ENCODE measurements at places on chromosomes 5 and 9.

- no peak for DNase-seq
Observed at GRCh38 chr9:96680812-96681499, 25.8 kb upstream of the PRXL2C start.

DNA sequence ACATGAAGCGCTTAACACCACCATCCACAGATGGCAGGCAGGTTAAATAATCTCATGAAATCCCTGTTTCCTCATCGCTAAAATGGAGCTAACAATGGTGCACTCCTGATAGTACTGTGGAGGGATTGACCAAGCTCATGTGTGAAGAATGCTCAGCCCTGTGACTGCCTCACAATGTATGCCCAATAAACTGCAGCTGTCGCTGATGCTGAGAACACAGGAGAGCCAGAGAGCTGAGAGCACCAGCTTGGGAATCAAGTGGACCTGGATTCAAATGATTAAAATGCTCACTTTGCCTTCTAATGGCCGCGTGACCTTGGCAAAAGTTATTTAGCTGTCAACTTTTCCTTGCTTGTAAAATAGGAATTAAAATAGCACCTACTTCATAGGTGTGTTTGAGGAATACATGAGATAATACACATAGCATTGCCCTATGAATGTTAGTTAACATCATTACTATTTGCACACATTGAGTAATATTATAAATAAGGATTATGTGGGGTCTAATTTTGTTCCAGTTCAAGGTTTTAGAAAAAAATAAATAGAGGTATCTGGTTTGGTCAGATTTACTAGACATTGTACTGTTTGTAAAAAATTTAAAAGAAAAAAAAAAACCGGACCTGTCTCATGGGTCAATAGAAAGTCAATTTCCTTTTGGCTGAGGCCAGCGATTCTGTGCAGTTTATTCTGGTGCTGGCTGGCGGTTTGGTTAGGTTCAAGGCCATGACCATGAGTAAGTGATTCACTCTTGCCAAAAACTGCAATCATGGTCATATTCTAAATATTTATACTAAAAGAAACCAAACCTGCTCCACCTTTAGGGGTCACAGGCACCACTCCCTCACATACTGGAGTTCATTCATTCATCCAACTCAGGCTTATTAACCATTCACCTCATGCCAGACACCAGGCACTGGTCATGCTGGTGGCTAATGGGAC lies 101.3 kb downstream of the SH3TC2 start:
- DNase-seq: no peak

GRCh38 chr5:126277762-126278161 lies 145.4 kb upstream of the GRAMD2B start:
- DNase-seq: no peak

- no peak for DNase-seq
Observed at GRCh38 chr9:134187891-134188385, 23.6 kb upstream of the RNU6ATAC start.

DNA sequence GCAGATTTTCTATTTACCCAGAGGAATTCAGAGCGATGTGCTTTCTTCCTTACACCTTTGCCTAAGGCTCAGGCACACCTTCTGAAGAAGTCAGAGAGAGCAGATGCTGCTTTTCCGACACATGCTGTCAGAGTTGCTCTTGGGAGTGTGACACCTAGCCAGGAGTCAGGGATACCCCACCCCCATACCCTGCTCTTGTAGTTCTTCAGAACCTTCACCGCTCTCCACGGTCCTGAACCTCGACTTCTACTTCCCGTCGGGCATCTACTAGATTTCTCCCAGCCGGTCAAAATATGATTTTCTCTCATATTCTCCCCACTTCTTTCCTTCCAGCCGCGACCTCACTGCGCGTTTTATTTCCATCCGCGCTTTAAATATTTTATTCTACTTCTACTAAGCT lies 1.7 kb downstream of the GRIN3A start:
- DNase-seq: no peak

- no peak for DNase-seq
Observed at GRCh38 chr9:26940779-26941178, 6.3 kb downstream of the PLAA start.

DNA sequence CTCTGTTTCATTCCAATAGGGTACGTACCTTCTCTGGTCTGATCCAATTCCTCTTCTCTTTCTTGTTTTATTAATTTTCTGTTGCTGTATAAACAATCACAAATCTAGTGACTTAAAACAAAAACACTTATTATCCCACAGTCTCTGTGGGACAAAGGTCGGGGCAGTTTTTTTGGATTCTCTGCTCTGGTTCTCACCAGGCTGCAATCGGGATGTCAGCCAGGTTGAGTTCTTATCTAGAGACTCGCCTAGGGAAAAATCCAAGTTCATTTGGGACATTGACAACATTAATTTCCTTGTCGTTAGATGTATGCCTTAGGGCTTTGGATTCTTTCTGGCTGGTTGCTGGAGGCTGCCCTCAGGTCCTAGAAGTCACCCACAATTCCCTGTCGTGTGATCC lies 430.5 kb upstream of the RORB start:
- no peak for DNase-seq

DNA sequence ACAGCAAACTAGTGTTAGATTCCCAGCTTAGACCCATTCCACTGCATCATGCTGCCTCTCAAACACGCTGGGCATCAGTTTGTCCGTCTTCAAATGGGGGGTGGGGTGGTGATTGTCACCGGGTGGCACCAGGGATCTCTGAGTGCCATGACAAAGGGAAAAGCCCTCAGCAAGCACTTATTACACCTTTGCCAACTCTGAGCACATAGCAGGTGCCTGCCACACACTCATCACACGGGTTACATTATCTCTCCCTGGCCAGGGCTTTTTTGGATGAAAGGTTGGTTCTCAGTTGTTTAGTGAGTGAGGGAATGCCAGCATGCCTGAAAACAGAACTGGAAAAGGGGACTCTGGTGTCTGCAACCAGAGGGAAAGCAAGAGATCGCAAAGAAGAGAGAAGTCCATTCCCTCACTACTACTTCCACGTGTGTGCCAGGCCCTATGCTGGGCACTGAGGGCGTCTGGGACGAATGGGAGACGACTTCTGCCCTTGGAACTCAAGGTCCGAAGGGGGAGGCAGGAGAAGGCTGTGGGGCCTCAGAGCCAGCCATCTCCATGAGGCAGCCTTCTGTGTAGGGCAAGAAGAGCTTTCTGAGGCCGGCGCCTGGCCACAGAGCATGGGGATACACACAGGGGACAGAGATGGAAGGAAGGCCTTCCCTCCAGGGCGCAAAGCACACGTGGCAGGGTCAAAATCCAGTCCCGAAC lies 48.9 kb downstream of the PAX5 start:
- no peak for DNase-seq

DNA sequence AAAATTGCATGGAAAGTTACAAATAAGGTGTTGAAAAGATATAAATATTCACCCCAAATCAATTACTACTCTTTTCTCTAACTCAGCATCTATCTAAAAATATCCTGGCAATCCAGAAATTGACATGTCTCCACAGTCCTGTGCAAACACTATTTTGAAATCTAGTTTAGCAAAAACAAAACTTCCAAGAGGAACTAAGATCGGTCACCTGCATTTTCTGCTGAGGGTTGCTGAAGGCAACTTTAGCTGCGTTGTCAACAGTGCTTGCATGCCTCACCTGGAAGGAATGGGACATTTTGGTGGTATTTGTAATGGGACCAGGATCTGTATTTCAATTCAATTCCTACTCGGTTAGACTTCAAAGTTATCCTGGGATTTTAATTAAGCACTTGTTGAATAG lies 398.3 kb downstream of the NTRK2 start:
- DNase-seq: no peak

GRCh38 chr5:64727150-64727549 lies 36.8 kb downstream of the SHISAL2B start:
- no peak for DNase-seq

DNA sequence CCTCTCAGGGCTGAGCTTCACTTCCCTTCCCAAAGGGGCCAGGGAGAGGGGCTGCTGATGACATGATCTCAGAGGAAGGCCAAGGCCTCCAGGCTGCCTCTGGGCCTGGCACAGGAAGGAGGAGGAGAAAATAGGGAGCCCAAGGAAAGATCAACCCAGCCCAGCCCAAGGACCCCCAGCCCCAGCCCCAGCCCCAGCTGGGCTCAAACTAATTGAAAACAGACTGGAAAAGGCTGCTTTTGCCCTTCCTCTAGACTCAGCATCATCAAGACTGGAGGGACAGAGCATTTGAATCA lies 18.3 kb upstream of the KCNIP1 start:
- DNase-seq: no peak

DNA sequence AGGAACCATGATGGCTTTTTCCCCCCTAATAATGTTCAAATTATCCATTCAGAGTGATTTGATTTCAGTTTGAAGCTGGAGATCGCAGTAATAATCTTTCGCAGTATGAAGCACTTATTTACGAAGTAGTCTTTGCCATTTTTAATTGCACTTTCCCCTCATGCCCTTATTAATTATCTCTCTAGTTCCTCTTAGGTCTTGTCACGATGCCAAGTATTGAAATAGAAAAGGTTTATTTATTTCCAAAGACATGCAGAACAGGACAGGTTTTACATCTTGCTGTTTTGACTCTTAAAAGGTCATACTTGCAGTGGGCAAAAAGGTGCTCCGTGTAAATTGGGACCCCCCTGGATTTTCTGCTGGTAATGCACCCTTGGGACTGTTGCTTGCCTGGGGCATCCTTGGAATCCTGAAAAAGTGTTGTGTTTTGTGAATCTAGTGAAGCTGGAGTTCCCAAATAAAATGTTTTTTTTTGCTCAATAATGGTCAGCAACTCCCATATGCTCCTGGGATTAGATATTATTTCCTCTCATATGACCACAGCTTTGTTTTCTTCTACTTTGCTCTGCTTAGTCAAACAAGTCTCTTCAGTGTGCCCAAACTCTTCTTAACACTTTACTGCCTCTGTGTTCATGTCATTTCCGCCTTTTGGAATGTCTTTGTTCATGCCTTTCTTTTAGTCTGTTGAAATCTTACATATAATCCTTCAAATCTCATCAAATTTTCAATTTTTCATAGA lies 278.3 kb downstream of the TMEM38B start:
- DNase-seq: no peak

GRCh38 chr5:177526191-177526590 lies 9.4 kb upstream of the DDX41 start:
- DNase-seq: no peak

DNA sequence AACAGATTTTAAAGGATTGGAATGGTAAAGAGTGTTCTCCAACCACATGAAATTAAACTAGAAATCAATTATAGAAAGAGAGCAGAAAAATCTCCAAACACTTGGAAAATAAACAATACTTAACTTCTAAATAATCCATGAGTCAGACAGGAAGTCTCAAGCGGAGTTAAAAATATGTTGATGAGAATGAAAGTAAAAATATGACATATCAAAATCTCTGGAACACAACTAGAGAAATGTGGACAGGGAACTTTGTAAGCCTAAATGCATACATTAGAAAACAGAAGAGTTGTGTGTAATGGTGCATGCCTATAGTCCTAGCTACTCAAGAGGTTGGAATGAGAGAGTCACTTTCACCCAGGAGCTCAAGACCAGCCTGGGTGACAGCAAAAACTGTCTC lies 47.9 kb upstream of the ZNF618 start:
- DNase-seq: no peak

- peak; percentile 50 for DNase-seq
Observed at GRCh38 chr9:137053944-137054931, at the start of gene ENTPD2. Gene ENTPD2 (minus strand): TSS chr9:137054061. CDS start chr9:137053997, 64 bp downstream.

DNA sequence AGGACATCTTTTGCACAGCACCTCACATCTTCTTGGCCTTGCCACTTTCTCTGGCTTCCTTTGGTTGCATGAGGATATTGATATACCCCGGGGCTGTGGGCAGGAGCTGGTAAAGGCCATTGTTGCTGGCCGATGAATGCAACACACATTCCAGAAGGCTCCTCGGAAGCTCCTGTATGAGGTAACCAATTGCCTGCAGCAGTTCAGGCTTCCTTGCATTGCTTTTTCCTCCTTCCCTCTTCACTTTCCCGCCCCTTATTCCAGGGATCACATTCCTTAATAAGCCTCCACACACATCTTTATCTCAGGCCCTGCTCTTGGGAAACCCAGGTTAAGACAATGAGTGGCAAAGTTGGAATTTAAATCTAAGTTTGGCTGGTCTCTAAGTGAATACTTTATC lies 505.4 kb upstream of the CLINT1 start:
- DNase-seq: no peak

DNA sequence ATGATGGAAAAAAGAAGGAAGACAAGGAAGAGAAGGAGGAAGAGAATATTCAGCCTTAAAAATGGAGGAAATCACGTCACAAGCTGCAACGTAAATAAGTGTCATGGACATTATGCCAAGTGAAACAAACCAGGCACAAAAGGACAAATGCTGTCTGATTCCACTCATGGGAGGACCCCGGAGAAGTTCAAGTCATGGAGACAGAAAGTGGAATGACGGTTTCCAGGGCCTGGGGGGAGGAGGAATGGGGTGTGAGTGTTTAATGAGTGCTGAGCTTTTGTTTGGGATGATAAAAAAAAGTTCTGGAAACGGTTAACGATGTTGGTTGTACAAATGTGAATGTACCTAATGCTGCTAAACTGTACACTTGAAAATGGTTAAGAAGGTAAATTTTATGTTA lies 439.5 kb downstream of the GADD45G start:
- no peak for DNase-seq

GRCh38 chr9:111925784-111926183 lies 29.2 kb downstream of the UGCG start:
- no peak for DNase-seq

GRCh38 chr5:126961702-126962101 lies 68.7 kb downstream of the MARCHF3 start:
- no peak for DNase-seq

GRCh38 chr9:76704593-76705204 lies 59.5 kb upstream of the PCA3 start:
- peak; percentile 56 for DNase-seq

DNA sequence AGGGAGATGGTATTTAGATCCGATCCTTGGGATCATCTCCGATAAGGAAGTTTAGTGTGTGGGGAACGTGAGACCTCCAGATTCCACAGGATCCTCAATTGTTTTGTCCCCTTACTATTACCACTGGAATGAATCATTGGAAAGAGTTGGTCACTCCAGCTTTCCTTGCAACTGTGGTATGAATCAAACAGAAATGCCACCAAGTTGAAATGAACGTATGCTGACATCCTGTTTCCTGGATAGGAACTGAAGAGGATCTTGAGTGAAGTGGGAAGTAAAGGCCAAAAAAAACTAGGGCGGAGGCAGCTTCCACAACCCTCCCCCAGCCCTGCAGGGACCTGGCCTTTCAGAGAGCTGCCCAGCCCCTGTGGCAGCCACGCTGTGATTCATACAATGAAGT lies 23.9 kb downstream of the IRX1 start:
- no peak for DNase-seq

GRCh38 chr9:121636978-121637712 lies 14.3 kb upstream of the DAB2IP start:
- DNase-seq: no peak

DNA sequence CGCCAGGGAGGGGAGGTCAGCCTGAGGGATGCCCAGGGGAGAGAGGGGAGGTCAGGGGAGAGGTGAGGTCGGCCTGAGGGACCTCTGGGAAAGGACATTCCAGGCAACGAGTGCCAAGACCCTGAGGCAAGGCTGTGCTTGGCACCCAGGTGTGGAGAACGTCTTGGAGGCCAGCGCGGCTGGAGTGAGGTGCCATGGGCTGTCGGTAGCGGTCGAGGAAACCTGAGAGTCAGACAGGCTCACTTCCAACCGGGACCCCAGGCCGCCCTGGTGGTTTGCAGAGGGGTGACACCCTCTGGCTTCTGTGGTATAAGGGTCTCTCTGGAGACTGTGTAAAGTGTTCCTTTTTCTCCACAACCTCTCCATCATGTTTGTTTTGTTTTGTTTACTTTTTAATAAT lies 82.9 kb downstream of the CACNA1B start:
- no peak for DNase-seq

GRCh38 chr9:137250329-137251193 lies 525 bp upstream of the STPG3 start:
- no peak for DNase-seq

GRCh38 chr9:34554211-34555001 lies 31.6 kb upstream of the ENHO start:
- DNase-seq: no peak

Measured in CD4-positive, alpha-beta T cell treated with Interleukin-21 for 1 hour (primary cell).